ENCODE measurements at places on chromosomes 3 and 15.
A peak's percentile ranks its signal among the peaks of the same experiment; 100 is the strongest.

- no peak for DNase-seq
These were observed 459.3 kb upstream of the SGO1 start for GRCh38 chr3:20645340-20645739.

GRCh38 chr3:185631508-185632206 is 45.6 kb downstream of the SENP2 start:
- DNase-seq: no peak

GRCh38 chr15:80778964-80779657 is at the start of gene CEMIP:
CEMIP (plus strand) TSS chr15:80779370; CDS start chr15:80873880, 94,510 bp downstream.
- peak; percentile 96 for DNase-seq

DNA sequence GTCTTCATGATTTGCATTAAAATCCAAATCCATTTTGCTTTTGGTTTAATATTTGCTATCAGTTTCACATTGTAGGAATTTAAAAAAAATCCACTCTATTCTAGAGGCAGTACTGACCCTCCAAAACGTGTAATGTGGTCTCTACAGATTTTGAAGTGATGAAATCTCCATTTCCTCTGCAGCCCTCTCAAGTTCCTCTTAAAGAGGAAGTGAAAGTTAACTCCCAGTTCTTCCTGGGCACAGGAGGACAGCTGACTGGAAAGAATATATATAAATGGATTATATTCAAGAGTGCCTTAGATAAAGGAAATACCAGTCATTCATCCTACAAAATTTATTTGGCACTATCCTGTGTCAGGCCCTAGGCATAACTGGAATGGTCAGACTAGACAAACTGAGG is 83.5 kb upstream of the PLCL2 start:
- DNase-seq: no peak

GRCh38 chr15:99906793-99907192 is 173.6 kb upstream of the LYSMD4 start:
- no peak for DNase-seq

DNA sequence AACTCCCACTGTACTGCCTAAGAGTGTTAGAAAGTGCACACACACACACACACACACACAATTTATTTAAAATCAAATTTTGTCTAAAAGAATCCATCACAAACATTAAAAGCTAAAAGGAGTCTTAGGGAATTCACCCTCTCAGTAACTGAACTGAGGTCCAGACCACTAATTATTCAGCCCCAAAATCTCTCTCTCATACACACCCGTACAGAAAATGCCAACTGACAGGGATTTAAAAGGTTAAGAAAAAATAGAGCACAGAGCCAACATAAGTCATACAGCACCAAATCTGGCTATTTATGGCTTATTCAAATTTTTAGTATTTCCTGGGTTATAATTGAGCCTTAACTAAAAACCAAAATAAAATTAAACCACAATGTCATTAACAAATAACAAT is 20.7 kb downstream of the GBE1 start:
- no peak for DNase-seq

GRCh38 chr3:159914426-159914825 is 74.2 kb upstream of the IL12A start:
- no peak for DNase-seq

DNA sequence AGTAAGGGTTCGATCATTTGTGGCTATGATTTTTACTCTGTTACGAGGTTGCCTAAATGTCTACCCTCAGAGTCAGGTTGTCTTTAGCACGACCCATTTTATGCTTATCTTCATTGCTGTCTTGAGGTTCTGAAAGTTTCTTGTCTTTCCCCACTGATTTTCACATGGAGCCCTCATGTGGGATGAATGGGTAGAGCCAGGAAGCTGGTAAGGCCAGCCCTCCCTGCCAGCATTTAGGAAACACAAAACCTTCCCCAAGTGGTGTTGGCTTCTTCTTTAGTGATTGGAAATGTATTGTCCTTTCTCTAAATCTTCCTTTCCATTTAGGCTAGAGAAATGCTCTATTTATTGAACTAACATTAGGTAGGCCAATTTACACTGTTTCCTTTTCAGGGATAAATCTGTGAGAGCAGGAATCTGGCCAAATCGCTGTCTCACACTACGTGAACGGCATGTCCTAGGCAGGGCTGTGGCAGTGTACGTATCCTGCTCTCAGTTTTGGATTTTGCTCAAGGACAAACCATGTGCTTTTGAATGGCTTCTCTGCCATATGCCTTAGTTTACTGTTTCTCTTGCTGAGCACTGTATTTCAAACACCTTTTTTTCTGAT is 43.7 kb downstream of the MYZAP start:
- no peak for DNase-seq

GRCh38 chr15:58330741-58331559 is 100.8 kb upstream of the LIPC start:
- DNase-seq: peak; percentile 55

DNA sequence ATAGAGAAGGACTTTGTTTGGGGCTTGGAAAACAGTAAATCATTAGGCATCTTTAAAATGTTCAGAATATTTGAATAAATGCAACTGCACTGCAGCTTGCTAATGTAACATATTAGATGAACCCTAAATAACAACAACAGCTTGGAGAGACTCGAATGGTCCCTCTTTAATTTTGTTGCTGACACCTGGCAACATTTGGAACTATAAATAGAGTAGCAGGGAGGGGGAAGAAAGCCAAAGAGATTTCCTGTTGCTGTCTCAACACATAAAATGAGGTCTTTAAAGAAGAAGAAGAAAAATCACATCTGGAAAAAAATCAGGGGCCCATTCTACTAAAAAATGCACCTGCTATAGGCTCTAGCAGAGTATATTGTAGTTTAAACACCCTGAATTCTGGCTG is 49.9 kb upstream of the DPPA4 start:
- no peak for DNase-seq

DNA sequence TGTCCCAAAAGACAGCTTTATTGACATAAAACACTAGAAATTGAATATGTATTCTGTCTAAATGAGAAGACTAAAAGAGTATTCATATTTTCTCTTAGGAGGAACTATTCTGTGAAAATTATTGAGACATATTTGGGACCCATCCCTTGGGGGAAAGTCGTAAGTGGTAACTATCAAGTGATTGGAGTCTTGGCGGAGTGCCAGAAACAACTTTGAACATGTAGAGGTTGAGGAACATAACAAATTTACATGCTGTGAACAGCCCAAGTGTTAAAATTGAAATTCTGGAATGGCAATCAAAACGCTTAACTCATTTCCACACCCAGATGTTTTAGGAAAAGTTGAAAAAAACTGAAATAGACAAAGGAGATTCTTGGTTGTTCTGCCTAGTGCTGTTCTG is 1034.6 kb downstream of the NSUN3 start:
- DNase-seq: no peak

DNA sequence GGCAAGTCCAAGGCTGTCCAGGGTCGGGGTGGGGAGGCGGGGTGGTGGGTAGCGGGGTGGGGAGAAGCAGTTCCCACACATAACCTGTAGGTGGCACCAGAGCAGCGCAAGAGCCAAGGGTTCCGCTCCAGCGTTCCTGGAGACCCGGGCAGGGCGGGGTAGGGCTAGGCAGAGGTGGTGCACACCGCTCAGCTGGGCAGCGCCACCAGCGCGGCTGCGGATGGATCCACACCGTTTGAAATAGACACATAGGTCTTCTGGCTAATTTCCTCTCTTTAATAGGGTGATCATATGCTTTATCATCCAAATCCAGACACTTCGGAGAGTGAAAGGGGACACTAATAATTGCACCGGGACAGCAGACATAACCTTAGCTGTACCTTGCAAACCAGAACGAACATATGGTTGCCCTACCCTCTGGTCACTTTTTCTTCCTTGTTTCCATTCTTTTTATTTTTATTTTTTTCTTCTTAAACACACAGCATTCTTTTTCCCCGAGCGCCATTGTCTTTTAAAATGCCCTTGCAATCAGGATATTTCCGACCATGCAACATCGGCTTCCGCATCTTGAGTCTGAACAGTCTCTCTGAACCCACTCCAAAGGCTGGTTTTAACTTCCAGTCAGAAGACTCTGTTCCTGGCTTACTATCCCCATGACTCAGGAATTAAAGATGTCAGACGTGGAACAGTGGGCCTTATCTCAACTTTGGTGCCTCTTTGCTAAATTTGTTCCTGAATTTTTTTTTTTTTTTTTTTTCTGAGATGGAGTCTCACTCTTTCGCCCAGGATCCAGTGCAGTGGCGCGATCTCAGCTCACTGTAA is 12.5 kb upstream of the ZSCAN2 start:
- DNase-seq: peak; percentile 97

- no peak for DNase-seq
These were observed 25.5 kb downstream of the SEC62 start for GRCh38 chr3:169992156-169992555.

DNA sequence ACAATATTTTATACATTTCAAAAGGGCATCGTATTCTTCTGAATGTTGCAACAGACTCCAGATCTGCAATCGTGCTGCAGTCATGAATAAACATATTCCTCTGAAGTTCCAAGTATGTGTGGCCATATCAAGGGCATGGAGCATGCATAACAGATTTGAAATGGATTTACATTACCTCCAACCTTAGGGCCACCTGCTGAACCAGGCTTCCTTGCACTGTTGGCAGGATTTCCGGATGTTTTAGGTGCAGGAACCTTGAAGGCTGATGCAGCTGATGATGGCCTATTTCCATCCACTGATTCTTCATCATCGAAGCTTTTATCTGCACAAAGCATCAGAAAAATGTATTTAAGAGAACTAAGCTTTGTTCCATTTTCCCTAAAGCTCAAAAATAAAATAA is 73.5 kb downstream of the CLASP2 start:
- DNase-seq: no peak

- no peak for DNase-seq
These were observed 242.9 kb downstream of the SLC9A9 start for GRCh38 chr3:143605233-143605950.

DNA sequence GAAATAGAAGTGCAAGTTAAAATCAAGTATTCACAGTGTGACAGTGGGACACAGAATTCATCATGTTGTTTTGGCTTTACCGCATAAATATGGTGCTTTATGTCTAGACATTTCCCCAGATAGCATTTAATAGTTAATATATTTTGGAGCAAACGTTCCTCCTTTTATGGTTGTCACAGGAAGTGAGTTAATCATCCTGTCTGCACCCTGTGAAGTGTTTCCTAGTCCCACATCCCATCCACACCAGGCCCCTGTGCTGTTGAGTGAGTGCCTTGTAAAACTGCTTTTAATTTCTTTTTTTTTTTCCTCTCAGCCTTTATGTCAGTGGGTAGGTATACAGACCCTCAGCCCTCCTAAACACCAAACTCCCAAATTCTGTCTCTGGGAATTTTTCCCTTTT is 393.7 kb downstream of the FEZF2 start:
- no peak for DNase-seq

DNA sequence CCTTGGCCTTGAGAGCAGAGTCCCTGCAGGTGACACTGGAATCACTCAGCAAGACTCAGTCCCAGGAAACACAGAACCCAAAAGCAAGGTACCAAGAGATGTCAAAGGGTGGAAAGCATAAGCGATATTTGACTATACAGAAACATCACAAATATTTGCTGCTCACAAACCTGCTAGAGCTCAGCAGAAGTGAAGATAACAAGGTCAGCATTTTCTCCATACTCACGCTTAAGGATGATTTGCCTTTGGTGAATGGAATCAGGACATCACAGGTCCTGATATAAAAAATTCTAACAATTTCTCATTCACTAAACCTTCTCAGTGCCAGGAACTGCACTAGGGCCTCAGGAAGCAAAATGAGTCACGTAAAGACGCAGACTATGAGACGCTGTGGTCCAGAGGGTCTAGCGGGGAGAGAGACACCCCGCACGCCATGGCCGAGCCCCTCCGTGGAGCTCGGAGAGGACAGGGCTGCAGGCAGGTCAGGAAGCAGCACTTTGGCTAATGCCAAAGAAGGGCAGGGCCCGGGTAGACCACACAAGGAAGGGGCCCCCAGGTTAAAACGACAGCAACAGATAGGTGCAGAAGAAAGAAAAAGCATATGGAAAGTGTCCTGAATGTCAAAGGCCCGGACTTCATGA is 10.7 kb downstream of the PCSK6 start:
- peak; percentile 29 for DNase-seq

GRCh38 chr3:185959609-185960521 is 22.1 kb upstream of the TRA2B start:
- DNase-seq: no peak

GRCh38 chr3:152853196-152853595 is 18.3 kb downstream of the P2RY1 start:
- DNase-seq: no peak

DNA sequence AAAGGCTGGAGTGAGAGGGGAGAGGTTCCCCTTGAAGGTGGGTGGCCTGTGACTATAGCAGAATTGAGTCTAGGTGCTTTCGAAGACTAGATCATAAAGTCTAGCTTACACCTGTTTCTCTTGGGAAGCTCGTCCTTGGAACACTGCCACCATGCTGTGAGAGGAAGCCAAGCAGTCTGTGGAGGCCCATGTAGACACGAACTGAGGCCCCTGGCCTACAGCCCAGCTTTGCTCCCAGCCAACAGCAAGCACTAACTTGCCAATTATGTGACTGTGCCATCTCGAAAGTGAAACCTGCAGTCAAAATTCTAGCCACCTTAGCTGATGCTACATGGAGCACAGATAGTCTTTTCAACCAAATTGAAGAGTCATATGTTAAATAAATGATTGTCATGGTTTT is 190.5 kb upstream of the NECTIN3 start:
- DNase-seq: peak; percentile 65

DNA sequence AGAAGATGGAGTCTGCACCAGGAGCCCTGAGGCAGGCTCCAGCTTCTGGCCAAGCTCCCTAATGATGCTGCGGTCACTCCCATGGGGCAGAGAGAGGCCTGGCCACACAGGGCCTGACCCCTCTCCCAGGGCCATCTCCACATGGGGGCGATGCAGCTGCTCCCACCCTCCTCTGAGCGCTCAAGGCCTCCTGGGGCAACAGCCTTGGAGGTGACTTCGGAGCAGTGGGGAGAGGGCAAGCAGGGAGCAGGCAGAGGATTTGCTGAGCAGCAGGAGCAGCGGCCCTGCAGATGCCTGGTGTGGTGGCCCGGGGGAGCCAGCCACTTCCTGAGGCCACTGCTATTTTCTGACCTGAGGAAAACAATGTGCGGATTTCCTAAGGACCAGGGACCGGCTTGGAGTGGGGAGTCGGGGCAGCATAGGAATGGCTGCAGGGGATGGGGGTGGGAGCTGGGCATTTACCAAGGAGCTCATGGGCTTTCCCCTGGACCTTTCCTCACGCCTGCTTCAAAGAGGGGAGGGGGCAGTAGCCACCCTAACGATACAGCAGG is 81.6 kb upstream of the RPL32 start:
- no peak for DNase-seq

- DNase-seq: no peak
These were observed 4.2 kb upstream of the RPS17 start for GRCh38 chr15:82544431-82544830.

All from endodermal cell (in vitro differentiated cells).